ENCODE measurements at places on chromosomes 1 and 21.

DNA sequence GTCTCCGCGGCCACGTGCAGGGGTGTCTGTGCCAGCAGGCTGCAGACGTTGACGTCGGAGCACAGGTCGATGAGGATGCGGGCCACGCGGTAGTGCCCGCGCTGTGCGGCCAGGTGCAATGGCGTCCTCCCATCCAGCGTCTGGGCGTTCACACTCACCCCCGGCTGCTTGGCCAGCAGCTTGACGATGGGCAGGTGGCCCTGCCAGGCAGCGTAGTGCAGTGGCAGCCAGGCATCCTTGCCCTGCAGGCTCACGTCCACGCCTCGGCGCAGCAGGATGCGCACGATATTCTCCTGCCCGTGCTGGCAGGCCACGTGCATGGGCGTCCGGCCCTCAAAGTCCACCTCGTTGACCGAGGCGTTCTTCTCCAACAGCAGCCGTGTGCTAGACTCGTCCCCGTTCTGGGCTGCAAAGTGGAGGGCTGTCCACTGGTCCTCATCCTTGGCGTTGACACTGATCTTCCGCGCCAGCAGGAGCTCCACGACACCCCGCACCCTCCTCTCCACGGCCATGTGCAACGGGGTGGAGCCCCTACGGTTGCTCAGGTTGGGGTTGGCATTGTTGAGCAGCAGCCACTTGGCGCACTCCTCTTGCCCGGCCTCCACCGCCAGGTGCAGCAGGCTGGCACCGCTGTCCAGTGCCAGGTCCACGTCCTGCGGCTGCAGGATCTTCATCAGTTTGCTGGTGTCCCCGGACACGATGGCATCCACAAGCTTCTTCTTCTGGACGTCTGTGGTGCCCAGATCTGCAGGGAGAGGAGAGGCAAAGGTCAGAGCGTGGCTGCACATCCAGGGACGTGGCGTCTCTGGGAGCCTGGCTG is 25.4 kb downstream of the RIPK4 start:
- DNase-seq, result no peak

DNA sequence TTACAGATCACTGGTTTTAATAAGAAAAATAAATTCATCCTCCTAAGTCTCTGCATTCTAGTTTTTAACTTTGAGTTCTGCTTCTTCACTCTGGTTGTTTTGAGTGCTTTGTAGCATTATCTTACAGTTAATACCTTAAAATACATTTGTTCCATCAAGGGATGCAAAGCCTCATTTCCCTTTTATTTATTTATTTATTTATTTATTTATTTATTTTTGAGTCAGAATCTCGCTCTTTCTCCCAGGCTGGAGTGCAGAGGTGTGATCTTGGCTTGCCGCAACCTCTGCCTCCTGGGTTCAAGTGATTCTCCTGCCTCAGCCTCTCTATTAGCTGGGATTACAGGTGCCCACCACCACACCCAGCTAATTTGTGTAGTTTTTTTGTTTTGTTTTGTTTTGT is 147.8 kb downstream of the ZNF326 start:
- DNase-seq, result no peak

GRCh38 chr1:43220905-43221778 is 48.6 kb upstream of the TMEM125 start:
- DNase-seq, result no peak

DNA sequence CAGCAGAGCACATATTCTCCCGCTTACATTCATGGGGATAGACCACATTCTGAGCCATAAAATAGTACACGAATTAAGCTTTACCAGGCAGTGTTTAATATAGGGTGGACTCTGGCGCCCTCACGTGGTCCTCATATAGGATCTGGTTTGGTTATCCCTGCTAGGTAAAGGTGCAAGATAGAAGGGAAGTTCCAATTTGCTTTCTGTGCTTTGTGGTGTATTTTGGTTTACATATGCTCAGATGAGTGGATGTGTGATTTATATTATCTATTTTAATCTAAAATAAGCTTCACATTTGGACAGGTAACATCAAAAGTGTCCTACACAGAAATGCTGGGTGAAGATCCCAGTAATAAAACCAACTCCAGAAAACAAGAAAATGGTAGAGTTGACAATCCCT is 3.6 kb downstream of the CR1 start:
- peak; percentile 17 for DNase-seq

- no peak for DNase-seq
These were observed 40.4 kb downstream of the EIF2B3 start for GRCh38 chr1:44945967-44946366.

GRCh38 chr1:47399846-47400155 is 16.3 kb upstream of the FOXE3 start:
- no peak for DNase-seq

DNA sequence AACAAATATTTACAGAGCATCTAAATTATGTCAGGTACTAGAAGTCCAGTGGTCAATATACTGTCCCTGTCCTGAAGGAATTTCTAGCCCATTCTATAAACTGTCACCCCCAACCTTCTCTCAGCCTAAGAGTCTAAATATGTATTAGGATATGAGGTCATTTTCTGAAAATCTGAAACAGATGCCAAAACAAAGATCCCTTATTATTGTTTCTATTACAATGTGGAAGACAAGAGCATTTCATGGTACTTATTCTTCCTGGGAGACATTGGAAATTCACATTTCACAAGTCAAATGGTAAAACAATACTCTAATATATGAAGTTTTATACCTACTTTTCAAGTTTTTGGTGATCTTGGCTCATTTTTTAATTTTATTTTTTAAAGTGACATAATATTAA is 2.6 kb downstream of the CLCA1 start:
- no peak for DNase-seq

GRCh38 chr1:154714638-154715037 is 106.7 kb upstream of the ADAR start:
- DNase-seq, result peak; percentile 30

DNA sequence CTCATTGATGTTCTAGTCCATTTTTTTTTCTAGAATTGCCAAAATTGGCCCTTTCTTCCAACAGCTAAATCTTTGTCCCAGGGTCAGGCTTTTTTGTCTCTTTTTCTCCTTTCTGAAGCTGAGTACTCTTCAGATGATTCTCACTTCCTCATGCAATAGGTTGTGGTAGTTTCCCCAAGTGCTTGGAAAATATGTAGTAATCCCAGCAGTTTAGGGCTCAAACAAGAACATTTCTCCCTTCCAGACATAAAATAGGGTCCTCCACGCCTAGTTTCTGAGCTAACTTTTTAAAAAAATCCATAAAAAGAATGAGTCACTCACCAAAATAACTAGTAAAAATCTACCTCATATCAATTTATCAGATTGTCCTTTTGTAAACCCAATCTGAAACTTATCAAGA is 10.0 kb upstream of the MCOLN3 start:
- no peak for DNase-seq

- DNase-seq, result no peak
These were observed 202.1 kb upstream of the SGIP1 start for GRCh38 chr1:66331658-66332547.

GRCh38 chr1:86150553-86151055 is 6.0 kb downstream of the COL24A1 start:
- no peak for DNase-seq

DNA sequence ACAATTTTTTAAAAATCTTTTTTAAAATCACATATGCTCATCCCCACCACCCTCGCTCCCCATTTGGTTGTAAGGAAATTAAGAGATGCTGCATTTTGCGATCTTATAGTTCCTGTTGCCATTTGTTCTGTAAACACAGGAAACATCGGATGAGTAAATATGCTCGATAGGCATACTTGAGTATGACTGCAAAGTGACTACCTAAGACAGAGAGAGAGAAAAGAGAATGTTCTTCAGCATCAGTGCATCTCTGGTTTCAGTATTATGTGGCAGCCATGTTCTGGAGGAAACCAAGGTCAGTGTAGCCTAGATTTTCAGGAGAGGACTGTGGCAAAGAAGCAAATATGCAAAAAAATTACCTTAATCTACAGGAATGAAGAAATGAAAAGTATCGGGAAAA is 265.5 kb upstream of the FMN2 start:
- DNase-seq, result no peak

DNA sequence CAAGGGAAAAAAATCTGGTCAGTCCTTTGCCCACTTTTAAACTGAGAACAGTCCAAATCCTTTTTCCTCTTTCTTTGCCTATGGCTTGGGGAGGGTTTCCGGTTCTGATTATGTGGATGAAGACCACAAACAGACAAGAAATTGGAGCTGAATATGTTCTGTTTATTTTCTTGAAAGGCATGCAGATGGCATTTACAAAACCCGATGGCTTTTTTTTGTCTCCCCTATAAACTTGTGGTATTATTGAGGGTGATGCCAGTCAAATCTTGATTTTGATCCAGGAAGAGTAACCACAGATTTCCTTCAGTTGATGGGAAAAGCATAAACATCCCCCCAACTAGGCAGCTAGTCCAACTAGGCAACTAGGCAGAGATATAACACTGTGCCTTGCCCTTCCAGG is 38.9 kb downstream of the PLPP3 start:
- no peak for DNase-seq

DNA sequence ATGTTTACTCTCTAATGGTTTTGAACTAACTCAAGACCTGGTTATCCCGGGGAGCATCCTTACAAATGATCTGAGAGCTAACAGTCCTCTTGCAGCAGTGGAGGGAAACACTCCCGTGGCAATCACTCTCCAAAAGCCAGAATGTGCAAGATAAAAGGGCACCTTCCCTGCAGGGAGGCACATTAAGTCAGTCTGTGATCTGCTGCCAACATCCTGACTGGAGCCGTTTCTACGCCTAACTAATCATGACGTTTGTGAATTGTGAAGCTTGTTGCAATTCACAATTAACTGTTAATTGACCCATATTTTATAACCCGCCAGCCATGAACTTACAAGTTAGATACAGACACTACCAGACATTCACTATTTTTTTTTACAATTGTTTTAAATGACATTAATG is 52.1 kb upstream of the LGALS8 start:
- no peak for DNase-seq

DNA sequence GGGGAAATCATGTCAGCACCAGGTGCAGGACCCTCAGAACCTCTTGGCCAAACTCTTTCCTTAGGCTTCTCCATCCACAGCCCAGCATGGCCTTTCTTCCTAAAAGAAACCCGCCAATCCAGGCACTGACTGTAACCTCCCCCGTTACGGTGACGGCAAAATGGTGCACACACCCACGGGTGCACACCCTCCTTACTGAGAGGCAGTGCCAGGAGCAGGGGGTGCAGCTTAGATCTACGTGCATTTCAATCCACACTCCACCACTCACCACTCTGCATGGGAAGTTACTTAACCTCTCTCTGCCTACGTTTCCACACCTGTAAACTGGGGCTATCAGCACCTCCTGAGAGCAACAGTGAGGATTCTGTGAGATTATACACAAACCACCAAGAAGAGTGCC is 31.0 kb downstream of the SUSD4 start:
- DNase-seq, result no peak

GRCh38 chr1:32742956-32743355 is 40.4 kb upstream of the SYNC start:
- no peak for DNase-seq

DNA sequence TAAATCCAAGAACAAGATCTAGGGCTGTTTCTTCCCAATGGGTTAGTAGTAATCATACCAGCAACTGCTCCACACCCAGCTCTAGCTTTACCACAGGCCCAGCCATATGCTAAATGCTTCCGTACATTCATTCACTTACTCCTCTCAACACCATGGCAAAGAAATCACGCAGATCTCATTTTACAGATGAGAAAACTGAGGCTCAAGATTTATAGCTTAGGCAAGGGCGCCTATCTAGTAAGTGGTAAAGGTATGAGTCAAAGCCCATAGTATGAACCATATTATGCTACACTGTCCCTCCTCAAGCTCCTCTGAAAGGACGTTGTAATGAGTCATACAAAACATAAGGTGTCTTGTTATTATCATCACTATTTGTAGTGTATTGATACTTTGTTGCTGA is 82.2 kb downstream of the NIBAN1 start:
- DNase-seq, result no peak

DNA sequence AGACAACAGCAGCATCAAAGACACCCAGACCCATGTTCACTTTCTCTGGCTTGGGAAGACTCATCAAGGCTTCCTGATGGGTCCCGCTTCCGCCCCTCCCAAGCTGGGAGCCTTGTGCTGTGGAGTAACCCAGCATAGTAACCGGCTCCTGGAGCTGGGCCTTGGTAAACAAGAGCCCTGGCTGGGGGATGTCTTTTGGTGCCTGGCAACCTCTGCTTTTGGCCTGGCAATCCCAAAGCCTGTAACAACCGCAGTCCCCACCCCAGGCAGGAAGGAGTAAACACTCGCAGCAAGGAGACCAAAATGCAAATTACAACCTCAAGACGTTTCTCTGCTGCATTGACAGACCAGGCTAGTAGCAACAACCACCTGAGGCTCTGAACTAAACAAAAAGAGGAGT is 16.9 kb upstream of the THRAP3 start:
- DNase-seq, result no peak

DNA sequence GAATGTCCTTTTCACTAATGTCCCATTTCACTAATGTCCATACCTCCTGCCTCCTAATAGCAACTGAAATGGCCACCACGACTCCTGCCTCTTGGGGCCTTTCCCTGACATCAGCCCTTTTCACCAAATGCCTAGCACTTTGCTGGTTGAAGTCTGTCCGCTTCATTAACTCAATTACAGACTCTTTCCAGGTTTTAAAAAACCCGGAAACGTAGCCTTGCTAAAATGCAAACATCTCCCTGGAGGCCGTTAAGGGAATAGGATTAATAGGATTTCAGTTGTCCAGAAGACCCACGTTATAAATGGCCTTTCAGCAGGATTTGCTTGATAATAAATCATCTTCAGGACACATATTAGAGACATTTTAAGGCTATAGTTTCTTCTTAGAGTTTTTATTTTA is 25.7 kb upstream of the ERO1B start:
- DNase-seq, result no peak

DNA sequence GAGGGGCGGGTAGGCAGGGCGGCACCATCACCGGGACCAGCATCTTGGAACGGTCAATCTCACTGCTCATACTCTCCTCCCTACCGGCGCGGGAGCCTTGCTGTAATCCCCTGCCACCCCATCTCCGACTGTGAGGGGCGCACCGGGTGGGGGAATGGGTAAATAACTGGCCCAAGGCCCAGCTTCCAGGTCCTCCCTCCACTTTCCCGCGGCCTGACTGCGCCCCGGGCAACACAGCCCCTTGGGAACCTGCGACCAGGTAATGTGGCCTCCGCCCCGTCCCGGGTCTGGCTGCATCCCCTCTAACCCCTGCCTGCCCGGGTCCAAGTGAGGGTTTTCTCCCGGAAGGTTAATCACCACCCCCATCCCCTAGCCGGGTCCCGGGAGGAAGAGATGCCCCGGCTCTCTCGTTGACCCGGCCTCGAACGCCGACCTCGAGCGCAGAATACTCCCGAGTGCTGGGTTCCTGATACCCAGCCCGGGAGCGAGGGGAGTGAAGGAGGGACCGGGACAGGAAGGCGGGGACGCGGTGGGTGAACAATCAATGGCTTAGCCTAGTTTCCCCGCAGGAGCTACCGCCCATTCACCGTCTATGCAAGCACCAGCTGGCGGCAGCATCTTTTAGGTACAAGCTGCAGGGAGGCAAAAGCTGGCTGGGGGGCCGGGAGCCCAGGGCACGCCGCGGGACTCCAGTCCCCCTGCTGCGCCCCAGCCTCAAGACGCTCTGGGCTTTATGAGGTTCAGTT is 5.9 kb upstream of the LHX9 start:
- DNase-seq, result peak; percentile 55
